T-helper 17 cell (primary cell): ENCODE measurements at places on chromosomes 2 and 18.
A peak's percentile ranks its signal among the peaks of the same experiment; 100 is the strongest.

DNA sequence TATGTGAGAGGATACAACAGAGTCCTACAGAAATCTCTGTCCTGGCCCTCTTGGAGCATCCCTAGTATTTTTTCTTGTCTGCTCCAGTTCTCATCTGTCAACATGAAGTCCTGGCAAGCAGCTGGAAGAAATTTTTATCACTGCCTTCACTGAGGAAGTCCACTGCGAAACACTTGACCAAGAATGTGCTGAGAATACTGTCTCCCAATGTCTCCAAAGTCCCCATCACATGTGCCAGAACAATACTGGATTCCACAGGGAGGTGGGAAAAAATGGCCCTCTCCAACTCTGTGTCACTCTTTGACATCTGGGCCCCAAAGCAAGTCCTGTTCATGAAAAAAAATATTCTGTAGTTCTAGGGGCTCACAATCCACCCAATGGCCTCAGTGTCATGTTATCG lies 32.8 kb upstream of the PGAP1 start:
- no peak overlapping the region for H3K4me3 ChIP-seq
- peaks cover 8% of the 10 kb centered on the region for H3K4me1 ChIP-seq
- H3K36me3 ChIP-seq: no peaks in the 10 kb centered on the region
- H3K27ac ChIP-seq: no peak overlapping the region
- no peak for DNase-seq
- peaks cover 7% of the 10 kb centered on the region for H3K27me3 ChIP-seq

- H3K27me3 ChIP-seq: peaks cover 19% of the 10 kb centered on the region
- no peak for DNase-seq
- no peak overlapping the region for H3K4me3 ChIP-seq
- H3K36me3 ChIP-seq: no peaks in the 10 kb centered on the region
- no peak overlapping the region for H3K27ac ChIP-seq
These were observed 115.5 kb downstream of the KCNF1 start for GRCh38 chr2:11027195-11027594.

DNA sequence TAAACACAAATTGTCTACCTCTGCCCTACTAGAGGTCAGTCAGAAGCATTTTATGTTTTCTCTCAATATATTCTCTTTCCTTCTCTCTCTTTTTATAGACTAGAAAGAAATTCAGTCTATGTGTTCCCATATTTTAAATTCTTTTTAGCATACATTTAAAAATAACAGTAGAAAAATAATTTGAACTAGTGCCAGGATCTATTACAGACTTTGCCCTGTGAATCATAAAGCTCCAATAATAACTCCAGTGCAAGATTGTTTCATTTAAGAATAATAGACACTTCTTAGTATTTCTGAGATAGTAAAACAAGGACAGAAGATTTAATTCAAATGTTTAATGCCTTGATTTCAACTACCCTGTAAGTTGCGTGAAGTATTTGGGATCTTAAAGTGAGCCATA lies 60.1 kb downstream of the ITGB6 start:
- H3K4me1 ChIP-seq: no peaks in the 10 kb centered on the region
- H3K4me3 ChIP-seq: no peak overlapping the region
- H3K27me3 ChIP-seq: peaks cover 19% of the 10 kb centered on the region
- DNase-seq: no peak
- no peaks in the 10 kb centered on the region for H3K36me3 ChIP-seq
- no peak overlapping the region for H3K27ac ChIP-seq

- H3K36me3 ChIP-seq: no peaks in the 10 kb centered on the region
- peaks cover 2% of the 10 kb centered on the region for H3K27me3 ChIP-seq
- H3K27ac ChIP-seq: no peak overlapping the region
- no peak overlapping the region for H3K4me3 ChIP-seq
- no peak for DNase-seq
- H3K4me1 ChIP-seq: peaks cover 9% of the 10 kb centered on the region
These were observed 63.4 kb upstream of the CHRNA1 start for GRCh38 chr2:174827371-174828369.

- peaks cover 16% of the 10 kb centered on the region for H3K27me3 ChIP-seq
- peaks cover 3% of the 10 kb centered on the region for H3K36me3 ChIP-seq
- peak; percentile 75 for DNase-seq
- peaks cover 23% of the 10 kb centered on the region for H3K4me1 ChIP-seq
- no peak overlapping the region for H3K27ac ChIP-seq
These were observed 11.8 kb downstream of the GAREM2 start for GRCh38 chr2:26184555-26185303.

DNA sequence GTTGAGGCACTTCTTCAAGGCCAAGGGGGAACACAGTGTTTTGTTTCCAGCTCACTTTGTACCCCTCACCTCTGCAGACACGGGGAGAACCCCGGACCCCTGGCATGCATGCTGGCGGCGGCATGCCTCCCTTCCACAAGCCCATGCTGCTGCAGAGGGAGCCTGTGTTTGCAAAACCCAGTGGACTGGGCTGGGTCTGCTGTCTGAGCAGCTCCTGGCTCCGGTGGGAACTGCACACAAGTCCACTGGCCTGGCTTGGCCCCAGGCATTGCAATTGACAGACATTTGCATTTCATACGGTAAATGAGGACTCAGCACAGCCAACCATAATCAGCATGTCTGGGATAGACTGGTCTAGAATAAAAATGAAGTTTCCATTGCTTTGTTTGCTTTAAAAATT lies 62.4 kb downstream of the RALBP1 start:
- no peak for DNase-seq
- H3K27me3 ChIP-seq: no peaks in the 10 kb centered on the region
- H3K4me1 ChIP-seq: peaks cover 4% of the 10 kb centered on the region
- no peak overlapping the region for H3K4me3 ChIP-seq

GRCh38 chr2:120720746-120721375 lies 14.8 kb upstream of the GLI2 start:
- H3K27me3 ChIP-seq: peaks cover 18% of the 10 kb centered on the region
- H3K36me3 ChIP-seq: no peaks in the 10 kb centered on the region
- DNase-seq: no peak
- no peak overlapping the region for H3K27ac ChIP-seq

DNA sequence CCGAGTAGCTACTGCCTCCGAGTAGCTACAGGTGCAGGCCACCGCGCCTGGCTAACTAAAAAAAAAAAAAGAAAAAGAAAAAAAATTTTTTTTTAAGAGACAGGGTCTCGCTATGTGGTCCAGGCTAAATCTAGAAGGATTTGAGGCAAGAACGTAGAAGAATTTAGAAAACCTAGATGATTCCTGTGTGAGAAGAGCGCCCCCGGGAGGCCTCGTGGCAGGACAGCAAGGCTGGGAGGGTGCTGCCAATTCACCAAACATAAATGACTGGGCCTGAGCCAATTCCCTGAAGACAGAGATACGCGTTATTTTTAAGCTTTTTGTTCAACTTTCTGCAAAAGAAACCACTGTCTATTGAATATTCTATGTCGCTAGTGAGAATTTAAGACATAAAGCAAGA lies 90.1 kb upstream of the TGFA start:
- H3K36me3 ChIP-seq: no peaks in the 10 kb centered on the region
- peaks cover 21% of the 10 kb centered on the region for H3K4me1 ChIP-seq
- H3K4me3 ChIP-seq: no peak overlapping the region
- no peak overlapping the region for H3K27ac ChIP-seq
- H3K27me3 ChIP-seq: no peaks in the 10 kb centered on the region

DNA sequence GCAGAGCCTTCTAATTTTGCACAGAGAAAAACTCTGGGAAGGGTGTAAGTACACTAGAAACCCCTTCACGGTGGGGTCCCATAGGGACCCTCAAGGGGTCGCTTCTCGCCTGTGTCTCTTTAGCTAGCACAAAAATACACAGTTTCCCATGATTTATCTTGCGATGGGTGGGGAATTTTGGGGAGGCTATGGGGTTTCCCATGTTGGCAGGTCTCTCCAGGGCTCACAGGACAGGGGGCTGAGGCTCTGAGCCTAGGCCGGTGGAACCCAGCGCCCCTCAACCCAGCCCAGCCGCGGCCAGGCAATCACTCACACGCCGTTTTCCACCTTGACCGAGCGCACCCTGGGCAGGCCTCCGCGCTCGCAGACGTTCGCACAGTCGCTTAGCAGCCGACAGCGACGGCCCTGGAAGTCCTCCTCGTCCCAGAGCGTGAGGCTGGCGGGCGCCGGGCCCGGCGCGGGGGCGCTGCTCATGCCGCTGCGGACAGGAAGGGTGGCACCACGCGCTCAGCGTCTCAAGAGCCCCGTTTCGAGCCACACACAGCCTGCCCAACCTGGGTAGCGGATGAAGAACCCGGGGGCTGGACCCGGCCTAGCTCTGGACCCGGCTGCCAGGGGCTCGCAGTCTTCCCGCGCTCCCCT lies 398 bp downstream of the CRYBA2 start:
- peaks cover 87% of the 10 kb centered on the region for H3K27me3 ChIP-seq
- peaks cover 12% of the 10 kb centered on the region for H3K4me1 ChIP-seq
- no peak for DNase-seq

DNA sequence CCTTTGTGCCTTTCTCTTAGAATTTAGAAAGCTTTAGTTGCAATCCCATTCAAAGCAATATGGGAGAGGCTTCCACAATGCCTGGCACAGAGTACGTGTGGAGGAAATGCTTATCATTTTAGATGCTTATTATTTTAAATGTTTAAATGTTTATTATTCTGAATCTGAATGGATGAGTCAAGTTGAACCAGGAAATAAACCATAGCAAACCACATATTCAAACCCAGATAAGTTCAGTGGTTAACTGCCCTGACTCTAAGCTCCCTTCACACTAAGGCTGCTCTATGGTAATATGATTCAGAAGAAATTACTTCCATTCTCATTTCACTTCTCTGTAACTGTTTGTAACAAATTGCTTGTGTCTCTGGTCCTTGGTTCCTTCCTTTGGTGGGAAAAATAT lies 5.2 kb upstream of the PPP4R1 start:
- H3K27me3 ChIP-seq: no peaks in the 10 kb centered on the region
- peaks cover 11% of the 10 kb centered on the region for H3K4me1 ChIP-seq
- H3K4me3 ChIP-seq: no peak overlapping the region
- H3K36me3 ChIP-seq: no peaks in the 10 kb centered on the region
- no peak overlapping the region for H3K27ac ChIP-seq
